Hematopoietic multipotent progenitor cell treated with erythropoietin and hydrocortisone succinate and interleukin-3 and kit ligand, for 15 days (in vitro differentiated cells): ENCODE measurements at places on chromosomes 2 and 18.

DNA sequence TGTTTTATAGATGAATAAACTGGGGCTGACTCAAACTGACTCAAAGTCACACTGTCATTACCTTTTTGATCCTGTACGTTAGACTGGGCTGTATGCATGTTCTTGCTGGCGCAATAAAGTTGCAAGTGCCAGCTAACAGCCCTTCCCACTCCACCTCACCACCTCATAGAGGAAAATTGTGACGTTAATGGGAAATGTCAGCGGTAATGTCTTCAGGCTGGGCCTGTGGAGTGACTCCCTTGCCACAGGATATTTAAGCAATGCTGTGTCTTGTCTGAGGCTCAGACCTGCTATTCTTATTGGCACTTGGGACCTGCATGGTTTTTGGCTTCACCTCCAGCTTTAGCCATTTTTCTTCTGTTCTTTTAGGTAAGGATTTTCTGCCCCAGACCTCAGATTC lies 25.2 kb upstream of the CASP10 start:
- DNase-seq: no peak

- DNase-seq: no peak
Measured at GRCh38 chr2:24838541-24838940, 45.3 kb downstream of the CENPO start.

- no peak for DNase-seq
Measured at GRCh38 chr2:197304556-197305011, 6.0 kb downstream of the ANKRD44 start.

DNA sequence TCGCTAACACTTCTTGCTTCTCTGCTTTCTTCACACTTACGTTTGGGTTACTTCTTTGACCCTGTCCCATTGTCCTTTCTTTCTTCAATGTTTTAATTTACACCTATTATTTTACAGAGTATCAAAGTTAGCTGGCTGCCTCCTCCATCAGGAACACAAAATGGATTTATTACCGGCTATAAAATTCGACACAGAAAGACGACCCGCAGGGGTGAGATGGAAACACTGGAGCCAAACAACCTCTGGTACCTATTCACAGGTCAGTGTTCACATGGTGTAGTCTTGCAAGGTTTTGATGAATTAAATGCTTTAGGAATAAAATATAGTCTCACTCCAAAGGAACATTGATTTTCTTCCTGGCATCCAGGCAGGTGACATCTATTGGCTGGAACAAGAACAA lies 919.0 kb downstream of the MBD2 start:
- DNase-seq: no peak

GRCh38 chr2:12060886-12061285 lies 314.5 kb downstream of the LPIN1 start:
- no peak for DNase-seq

- DNase-seq: no peak
Measured at GRCh38 chr18:60935041-60935910, 398.0 kb upstream of the CDH20 start.

- DNase-seq: no peak
Measured at GRCh38 chr18:77448046-77448445, 198.4 kb downstream of the GALR1 start.
